ENCODE measurements at places on chromosomes 12 and 14. TPM values are rescaled to one million over a fixed set of nuclear protein-coding genes. Genes with fewer than 3 reads are reported as not detected.
A peak's percentile ranks its signal among the peaks of the same experiment; 100 is the strongest.

The OR4Q2 gene
- polyA plus RNA-seq = not detected

The IKZF4 gene
- polyA plus RNA-seq = 7.3 TPM

The GALNT6 gene
- 0.86 TPM for polyA plus RNA-seq

The GLT8D2 gene
- 74.9 TPM for polyA plus RNA-seq

The ATXN7L3B gene
- 58.3 TPM for polyA plus RNA-seq

The CAPS2 gene
- polyA plus RNA-seq = 1.6 TPM

The ASPG gene
- polyA plus RNA-seq = 1.3 TPM

DNA sequence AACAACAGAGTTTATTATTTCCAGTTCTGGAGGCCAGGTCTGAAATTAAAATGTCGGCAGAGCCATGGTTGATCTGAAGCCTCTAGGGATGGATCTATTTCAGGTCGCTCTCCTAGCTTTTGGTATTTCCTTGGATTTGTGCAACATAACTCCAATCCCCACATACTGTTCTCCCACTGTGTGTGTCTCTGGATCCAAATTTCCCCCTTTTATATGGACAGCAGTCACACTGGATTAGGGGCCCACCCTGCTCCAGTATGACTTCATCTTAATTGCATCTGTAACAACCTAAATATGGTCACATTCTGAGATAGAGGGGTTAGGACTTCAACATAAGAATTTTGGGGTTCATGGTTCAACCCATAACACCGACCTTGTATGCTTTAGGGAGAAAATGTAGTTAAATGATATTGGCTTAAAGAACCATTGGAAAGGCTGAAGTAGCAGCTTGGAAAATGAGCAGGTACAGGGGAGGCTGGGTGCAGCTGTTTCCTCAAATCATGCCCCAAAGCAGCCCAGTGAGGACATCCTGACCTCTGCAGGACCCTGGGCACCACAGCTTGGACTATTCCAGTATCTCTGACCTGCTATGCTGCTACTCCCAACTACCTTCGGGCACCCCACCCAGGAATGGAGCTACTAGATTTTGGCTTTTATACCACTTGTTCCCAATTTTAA, 13.9 kb upstream of the MDM2 start:
- DNase-seq = no peak

DNA sequence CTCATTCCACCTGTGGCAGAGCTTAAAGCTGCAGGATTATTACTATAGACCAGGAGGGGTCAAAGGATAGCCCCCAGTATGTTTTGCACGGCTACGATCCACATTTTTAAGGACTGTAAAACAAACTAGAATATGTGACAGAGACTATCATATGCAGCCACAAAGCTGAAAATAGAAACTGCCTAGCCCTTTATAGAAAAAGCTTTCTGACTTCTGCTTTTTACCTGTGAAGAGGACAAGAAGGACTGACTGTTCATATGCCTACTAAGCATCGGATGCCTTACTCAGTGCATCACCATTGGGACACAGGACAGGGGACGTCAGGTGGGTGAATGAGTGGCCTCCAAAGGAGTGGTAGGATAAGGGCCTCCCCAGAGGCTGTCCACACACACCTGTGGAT, 29.8 kb downstream of the SPTB start:
- no peak for DNase-seq

DNA sequence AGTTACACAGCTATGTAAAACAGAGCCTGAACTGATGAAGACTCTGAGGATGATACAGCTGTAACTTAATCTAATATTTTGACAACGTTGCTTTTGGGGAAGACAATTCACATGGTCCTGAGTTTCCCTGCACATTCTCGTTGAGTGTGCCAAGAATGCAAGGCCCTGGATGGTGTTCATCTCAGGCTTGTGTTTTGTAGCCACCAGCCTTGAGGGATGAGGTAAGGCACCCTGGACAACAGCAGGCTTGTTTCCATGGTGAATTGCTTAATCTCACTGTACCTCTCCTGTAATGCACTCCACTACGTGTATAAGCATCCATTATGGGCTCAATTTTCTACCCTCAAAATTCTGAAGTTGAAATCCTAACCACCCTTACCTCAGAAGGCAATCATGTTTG, 2.1 kb downstream of the CATSPERB start:
- DNase-seq = no peak

DNA sequence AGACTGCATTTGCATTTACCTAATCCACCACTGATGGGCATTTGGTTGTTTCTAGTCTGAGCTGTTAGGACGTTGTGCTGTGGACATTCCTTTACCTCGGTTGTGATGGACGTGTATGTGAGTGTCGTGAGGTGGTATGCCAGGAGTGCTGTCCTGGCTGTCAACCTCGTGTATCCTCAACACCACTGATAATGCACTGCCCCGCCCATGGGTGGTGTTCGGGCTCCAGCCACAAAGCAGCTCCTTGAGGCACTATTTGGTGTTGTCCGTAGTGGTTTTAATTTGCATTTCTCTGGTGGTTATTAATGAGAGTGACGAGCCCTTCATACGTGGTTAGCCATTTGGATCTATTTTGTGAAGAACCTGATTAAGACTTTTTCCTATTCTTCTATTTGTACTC, 87.6 kb downstream of the PPP2R5C start:
- DNase-seq = no peak

DNA sequence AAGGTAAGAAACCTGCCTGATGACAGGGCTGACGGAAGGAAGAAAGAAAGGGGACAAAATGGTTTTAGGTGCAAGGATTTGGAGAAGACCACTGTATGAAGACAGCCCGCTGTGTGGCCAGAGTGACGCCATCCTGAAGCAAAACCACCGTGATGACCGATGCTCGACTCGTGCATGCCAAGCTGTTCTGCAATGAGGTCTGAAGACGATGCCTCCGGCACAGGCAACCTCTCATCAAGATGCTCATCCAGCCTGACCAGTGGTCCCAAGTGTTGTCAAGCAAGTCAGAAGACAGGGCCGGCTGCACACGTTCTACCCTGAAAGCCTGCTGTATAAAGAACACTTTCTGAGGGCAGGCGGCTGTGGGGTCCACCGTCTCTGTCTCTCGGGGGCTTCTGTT, 34.8 kb downstream of the STX2 start:
- no peak for DNase-seq

DNA sequence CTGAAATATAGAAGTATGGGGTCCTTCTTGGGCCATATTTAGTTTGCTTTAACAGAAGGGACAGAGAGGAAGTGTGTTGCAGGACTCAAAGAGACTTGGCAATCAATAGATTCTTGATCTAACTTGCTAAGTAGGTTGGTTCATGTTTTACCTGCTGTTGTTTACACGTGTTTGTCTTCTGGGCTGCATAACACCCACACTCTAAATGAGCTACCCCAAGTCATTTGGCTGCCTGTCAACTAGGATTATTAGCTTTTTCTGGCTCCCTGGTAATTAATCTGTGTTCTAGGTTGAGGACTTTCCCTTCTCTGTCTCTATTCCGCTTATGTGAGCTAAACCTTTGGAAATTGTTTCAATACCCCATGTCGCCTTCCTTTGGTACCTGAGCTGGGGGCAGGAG, 10.1 kb upstream of the TBPL2 start:
- no peak for DNase-seq

DNA sequence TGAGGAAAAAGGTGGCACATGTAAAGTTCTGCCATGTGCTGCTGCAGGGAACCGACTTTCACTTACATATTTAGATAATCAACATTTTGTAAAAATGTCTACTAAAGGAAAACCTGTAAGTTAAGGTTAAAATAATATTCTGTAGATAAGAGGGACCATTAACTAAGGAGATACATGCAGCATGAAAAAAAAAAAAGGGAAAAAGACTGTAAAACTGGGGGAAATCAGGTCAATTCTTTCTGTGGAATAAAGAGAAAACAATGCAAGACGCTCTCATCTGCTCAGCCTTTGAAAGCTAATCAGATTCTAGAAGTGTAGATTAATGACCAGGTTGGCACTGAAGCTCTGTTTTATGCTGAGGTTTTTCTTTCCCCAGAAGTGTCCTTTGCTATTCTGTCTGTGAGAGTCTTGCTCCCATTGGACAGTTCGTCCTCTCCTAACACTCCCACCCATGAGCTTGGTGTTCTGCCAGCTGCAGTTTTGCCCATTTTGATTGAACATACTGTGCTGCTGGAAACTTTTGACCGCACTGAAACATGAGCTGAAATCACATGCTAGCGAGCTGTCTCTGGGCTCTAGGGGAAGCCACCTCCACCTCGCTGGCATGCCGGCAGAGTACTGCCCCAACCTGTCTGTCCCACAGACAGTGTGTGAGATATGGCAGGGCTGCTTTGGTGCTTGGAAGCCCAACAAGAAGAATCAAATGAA, 39.7 kb downstream of the PPTC7 start:
- DNase-seq = peak; percentile 86

DNA sequence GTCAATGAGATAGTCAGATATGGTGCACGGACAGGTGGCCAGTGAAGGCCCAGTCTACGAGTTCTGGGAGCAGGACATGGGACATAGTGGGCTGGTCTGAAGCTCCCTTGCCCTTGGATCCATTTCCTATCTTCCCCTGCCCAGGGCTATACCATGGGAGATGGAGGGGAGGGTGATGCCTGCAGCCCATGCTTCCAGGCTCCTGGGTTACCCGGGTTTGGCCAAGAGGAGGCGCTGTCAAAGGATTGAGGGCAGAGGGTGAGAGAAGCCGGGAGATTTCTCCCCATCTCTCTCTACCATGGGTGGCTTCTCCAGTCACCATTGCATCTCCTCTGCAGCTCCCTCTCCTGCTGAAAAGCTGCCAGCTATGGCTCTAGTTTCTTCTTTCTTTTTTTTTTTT, 52.8 kb upstream of the LHX5 start:
- no peak for DNase-seq

- peak; percentile 13 for DNase-seq
Measured at GRCh38 chr14:47194055-47194454, 481.4 kb downstream of the MDGA2 start.

DNA sequence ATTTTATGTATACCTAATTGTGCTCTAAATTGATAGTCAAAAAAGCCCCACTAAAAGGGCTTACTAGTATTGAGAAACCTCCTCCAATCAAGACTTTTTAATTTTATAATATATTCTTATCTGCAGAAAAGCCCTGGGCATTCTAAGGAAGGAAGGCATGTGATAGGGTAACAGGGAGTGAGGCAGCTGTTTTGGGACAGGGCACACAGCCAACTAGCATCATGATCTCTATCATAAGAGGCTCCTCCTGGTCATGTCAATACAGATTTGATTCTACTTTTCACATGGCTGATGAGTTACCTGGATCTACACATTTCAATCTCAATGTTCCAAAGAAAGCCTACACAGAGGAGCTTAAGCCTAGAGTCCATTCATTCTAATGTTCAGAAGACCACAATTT, 9.1 kb downstream of the ADAM20 start:
- DNase-seq = no peak

- DNase-seq = no peak
Measured at GRCh38 chr12:43937947-43938346, 102.1 kb downstream of the TMEM117 start.

DNA sequence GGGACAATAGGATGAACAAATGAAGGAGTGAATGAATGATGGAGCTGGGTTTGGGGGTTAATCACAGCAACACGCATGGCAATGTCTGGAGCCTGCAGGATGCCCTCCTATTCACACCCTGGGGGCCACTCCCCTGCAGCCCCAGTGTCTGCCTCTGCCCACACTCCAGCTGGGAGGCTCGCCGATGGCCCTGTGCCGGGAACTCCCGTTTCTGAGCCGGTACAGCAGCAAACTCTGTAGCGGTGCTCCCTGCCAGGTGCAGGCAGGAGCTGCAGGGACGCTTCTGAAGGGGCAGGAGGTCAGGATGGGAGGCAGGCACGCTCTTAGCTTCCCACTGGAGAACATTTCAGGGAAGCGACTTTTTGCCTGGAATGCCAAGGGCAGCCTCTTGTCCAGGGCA, 55.4 kb upstream of the NCOR2 start:
- no peak for DNase-seq

GRCh38 chr12:32159925-32160324, 53.3 kb downstream of the BICD1 start:
- peak; percentile 58 for DNase-seq

DNA sequence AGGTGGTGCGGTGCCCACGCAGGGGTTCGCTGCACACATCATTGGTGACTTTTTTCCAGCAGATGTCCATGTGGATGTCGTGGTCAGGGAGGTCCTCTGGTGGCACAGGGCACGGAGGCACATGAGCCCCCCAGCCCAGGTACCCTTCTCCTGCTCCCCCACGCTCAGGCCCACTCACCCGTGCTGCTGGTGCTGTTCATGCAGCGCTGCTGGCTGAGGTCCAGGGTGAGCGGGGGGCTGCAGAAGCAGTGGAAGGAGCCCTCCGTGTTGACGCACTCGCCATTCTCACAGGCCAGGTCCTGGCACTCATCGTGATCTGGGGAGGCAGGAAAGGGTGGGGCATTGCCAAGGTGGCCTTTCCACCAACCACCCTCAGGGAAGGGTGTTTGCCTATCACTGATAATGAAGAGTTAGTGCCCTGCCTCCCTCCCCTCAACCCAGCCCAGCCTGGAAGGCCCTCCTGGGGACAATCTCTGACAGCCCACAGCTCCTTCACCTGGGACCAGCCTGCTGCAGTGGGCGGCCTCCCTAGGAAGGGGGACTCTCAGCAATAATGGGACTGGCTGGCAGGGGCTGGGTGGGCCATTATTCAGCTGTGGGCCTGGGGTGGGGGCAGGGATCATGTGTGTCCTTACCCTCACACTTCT, 9.8 kb downstream of the ISCA2 start:
- no peak for DNase-seq

DNA sequence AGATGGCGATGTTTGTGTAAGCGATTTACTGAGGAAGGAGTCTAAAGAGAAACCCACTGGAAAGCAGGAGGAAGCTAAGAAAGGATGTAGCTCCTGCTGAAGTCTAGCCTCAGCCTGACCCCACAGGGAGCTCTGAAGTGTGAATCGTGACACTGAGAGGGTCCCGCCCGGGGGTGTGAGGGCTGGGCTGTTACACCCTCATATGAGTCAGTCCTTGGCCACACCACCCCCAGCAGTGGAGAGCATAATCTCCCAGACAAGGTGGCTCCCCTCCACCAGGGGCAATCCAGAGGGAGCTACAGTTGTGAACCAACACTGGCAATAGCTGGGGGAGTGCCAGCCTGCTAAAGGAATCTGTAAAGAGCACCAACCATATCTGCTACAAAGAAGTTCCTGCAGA, 31.5 kb downstream of the SVOP start:
- no peak for DNase-seq

GRCh38 chr14:99937475-99938244, 127.6 kb upstream of the EVL start:
- no peak for DNase-seq

- DNase-seq = no peak
Measured at GRCh38 chr12:85588221-85588620, 248.0 kb downstream of the RASSF9 start.

- no peak for DNase-seq
Measured at GRCh38 chr14:104697317-104697703, 7.9 kb downstream of the INF2 start.

DNA sequence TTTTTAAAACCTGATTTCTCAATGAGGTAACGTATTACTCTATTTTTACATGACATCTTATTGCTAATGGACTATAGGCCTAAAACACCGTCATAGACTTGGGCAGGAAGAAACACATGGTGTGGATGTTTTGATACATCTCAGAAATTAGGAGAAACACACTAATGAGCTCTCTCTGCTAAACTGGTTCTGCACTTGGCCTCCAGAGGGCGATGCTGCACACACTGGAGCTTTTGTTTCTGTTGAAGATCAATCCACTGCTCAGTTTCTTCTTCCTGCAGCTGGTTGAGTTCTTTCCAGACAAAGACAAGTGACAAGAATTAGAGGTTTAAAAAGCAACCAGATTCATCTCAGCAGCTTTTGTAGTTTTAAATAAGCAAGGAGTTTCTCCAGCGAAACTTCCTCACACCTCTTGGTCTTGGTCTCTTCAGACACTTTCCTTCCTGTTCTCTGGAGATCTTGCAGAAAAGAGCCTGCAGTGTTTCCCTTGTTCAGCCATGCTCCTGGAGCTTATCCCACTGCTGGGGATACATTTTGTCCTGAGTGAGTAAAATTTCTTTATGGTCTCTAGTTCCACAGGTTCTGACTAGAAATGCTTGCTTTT, 178.5 kb upstream of the OR4E1 start:
- peak; percentile 10 for DNase-seq
